ENCODE measurements at places on chromosomes 16 and 17.

DNA sequence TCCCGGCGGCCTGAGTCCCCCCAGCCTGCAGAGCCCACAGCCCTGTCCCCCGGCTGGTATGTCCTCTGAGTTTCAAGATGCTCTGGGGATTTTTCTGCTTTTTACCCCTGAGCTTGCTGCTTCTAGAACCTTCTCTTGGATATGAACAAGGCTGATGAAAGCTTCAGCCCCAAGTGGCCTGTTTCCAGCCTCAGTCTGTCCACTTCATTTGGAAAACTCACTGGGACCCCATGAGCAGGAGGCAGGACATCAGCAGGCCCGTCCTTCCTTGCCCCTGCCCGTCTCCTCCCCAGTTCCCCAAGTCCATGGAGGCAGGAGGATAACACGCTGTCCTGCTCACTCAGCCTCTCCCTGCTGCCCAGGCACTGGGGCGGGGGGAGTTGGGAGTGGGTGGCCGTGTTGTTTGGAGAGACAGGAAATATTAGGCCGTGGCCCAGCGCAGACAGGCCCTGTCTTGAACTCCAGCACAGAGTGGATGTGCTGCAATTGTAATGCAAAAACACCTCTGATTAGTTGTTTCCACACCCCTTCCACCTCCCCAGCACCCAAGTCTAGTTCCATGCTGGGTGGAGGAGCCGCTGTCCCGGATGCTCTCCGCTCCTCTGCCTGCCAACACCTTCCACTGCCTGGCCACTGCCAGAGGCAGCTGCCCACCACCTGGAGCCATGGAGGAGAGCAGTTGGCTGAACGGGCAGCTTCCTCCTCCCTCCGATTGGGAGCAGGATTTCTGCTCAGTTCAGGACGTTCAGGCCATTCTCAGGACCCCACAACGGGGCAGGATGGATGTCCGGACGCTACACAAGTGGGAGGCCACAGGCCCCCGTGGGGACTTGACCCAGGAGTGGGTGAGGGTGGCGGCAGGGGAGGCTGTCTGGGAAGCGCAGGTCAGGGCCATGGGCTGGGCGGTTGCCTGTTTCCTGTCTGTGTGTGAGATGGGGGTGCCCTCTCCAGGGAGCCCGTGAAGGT lies 216.9 kb upstream of the GSE1 start:
- peak; percentile 66 for DNase-seq

GRCh38 chr17:73231395-73231794 lies 30.3 kb downstream of the CPSF4L start:
- no peak for DNase-seq

DNA sequence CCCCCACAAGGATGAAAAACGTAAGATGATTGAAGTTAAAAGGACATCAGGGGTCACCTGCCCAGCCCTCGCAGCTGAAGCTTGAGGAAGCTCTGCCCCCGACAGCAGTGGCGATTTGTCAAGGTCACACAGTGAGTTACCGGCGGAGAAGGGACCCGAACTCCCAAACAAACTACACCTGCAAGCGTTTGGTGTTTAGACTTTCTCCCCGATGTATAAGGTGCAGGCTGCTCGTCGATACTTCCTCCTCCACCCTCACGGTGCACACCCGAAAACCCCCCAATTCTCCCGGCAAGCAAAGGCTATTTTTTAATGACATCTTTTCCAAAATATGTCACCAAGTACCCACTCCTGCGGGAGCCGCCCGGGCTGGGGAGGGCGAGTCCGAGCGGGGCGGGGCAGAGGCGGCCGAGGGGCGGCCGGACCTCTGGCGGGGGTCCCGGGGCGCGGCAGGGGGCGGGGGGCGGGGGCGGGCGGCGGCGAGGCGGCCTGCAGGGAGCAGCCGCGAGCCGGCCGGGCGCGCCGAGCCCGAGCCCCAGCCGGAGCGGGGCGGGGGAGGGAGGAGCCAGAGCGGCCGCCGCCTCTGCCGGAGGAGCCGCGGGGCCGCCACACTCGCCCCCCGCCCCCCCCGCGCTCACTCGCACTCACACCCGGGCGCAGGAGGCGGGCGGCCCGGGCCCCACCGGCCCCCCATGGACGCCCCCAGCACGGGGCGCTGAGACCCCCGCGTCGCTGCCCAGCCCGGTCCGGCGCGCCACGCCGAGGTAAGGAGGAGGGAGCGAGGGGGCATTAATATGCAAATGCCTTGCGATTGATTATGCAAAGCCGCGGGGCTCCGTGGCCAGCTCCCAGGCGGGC lies at the start of gene THRA:
THRA (plus strand) TSS at position 637 of the 858 bp plus-strand sequence. CDS start 11,524 bp downstream, outside the sequence.
- peak; percentile 51 for DNase-seq

DNA sequence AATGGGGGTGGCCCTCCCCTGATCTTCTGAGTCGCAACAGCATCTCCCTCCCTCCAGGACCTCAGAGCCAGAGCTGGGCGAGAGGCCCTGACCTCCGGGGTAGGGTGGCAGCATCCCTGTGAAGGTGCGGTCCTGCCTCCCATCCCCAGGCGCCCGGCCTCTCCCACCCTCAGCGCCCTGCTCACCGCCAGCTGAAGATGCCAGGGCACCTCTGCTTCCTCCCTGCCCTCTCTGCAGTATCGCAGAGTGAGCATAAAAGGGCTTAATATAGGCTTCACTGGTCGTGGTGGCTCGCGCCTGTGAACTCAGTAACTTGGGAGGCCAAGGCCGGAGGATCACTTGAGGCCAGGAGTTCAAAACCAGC lies 10.7 kb upstream of the MPP2 start:
- no peak for DNase-seq

GRCh38 chr17:81065500-81065899 lies 30.5 kb downstream of the BAIAP2 start:
- DNase-seq: no peak
